ENCODE measurements at places on chromosomes 6 and 20. TPM values are rescaled to one million over a fixed set of nuclear protein-coding genes. Genes with fewer than 3 reads are reported as not detected.

DNA sequence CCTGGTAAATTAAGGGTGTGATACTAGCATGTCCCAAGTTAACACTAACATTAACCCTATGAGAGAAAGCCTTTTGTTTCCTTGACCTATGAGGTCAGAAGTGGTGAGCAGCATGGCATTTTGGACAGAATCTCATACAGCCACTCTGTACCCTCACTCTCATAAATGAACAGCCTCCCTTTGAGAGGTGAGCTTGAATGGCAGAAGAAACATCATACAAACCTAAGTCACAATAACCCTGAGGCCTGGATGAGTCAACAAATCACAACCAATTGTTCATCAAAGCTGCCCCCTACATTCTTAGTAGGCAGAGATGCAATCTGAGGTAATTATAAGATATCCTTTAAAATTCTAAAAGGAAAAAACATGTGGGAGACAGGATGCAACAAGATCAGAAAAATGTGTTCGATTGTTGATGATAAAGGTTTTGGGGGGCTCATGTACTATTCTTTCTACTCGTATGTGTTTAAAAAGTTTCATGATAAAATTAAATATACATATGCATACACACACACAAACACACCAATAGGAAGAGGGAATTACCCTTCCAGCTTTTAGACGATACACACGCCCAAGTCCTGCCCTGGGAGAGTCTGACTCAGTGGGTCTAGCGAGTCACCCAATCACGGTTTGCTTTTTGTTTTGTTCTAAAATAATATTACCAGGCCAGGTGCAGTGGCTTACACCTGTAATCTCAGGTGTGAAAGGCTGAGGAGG, 117.3 kb downstream of the ARHGAP18 start:
- H3K4me3 ChIP-seq: no peak overlapping the region
- no peak overlapping the region for H3K27ac ChIP-seq
- no peak for DNase-seq

The CNBD2 gene
- polyA plus RNA-seq: 11.2 TPM

DNA sequence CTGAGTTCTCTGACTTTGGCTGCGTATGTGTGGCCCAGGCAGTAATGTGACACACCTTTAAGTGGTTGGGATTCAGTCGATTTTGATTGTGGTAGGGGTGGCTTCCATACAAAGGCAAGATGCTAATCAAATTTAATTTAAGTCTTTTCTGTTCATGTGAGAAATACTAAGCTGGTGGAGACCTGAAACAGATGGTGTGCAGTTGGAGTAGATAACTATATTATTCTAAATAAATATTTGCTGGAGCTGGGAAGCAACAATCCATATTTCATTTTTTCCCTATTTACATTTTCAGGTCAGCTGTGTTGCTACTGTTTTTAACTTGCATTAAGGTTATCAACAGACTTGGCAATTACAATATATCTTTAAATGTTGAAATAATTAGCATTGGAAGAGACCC, 67.4 kb upstream of the C20orf144 start:
- no peak overlapping the region for H3K27ac ChIP-seq
- H3K4me1 ChIP-seq: no peaks in the 10 kb centered on the region
- H3K27me3 ChIP-seq: no peaks in the 10 kb centered on the region
- no peak for DNase-seq
- no peaks in the 10 kb centered on the region for H3K36me3 ChIP-seq

The CLVS2 gene
- polyA plus RNA-seq: under 0.01 TPM

DNA sequence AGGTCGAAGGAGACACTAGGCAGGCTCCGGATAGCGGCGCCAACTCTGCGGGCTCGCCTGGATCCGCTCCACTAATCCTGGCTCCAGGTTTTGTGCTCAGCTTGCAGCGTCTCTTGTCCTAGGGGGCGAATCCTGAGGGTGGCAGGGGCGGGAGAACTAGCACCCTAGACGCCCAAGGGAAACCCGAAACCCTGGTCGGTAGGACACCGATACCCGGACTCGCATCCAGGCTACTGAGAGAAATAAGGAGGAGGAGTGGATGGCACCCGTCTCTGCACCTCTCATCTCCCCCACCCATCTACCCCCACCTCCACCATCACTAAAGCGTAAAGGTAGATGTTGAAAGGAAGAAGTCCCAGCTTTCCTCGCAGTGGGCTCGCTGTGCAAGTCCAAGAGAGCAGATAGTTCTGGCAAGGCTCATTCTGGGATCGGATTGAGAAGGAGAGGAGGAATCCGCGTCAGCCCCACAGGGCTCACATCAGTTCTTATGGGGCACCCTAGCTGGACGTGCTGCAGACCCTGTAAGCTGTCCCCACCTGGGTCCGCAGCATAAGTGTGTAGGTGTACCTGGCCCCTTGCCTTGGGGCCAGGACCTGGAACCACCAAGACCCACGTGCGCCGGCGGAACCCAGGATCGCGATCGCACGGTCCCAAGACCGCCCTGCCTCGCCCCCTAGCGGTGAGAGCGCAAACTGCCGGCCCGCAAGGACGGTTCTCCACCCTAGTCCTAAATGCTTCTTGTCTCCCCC, 6.9 kb downstream of the SLC32A1 start:
- no peak overlapping the region for H3K4me3 ChIP-seq
- no peaks in the 10 kb centered on the region for H3K27me3 ChIP-seq
- H3K36me3 ChIP-seq: no peaks in the 10 kb centered on the region
- H3K4me1 ChIP-seq: no peaks in the 10 kb centered on the region

The BPIFB2 gene
- not detected for polyA plus RNA-seq

- H3K36me3 ChIP-seq: no peaks in the 10 kb centered on the region
- H3K4me1 ChIP-seq: no peaks in the 10 kb centered on the region
- no peak overlapping the region for H3K27ac ChIP-seq
- no peaks in the 10 kb centered on the region for H3K27me3 ChIP-seq
- no peak overlapping the region for H3K4me3 ChIP-seq
Observed at GRCh38 chr6:82875573-82876185, 190.0 kb downstream of the UBE3D start.

GRCh38 chr6:42163981-42164380, 9.2 kb upstream of the GUCA1A start:
- H3K36me3 ChIP-seq: no peaks in the 10 kb centered on the region
- no peak overlapping the region for H3K4me3 ChIP-seq
- DNase-seq: no peak

Data from aorta (tissue), 5 donors.